Ovary (tissue), 10 donors: ENCODE measurements at places on chromosomes 12 and 14. TPM values are rescaled to one million over a fixed set of nuclear protein-coding genes. Genes with fewer than 3 reads are reported as not detected.

The OR6C2 gene
- total RNA-seq: not detected

The NOS1 gene
- total RNA-seq: 0.10 TPM

The KICS2 gene
- 8.1 TPM for total RNA-seq

The NANOG gene
- total RNA-seq: not detected

The ANKS1B gene
- total RNA-seq: 34.9 TPM

The PPP2R5C gene
- total RNA-seq: 96.6 TPM

The ADSS1 gene
- 2.6 TPM for total RNA-seq

The RTN1 gene
- 1.4 TPM for total RNA-seq

The NTF3 gene
- 9.9 TPM for total RNA-seq

DNA sequence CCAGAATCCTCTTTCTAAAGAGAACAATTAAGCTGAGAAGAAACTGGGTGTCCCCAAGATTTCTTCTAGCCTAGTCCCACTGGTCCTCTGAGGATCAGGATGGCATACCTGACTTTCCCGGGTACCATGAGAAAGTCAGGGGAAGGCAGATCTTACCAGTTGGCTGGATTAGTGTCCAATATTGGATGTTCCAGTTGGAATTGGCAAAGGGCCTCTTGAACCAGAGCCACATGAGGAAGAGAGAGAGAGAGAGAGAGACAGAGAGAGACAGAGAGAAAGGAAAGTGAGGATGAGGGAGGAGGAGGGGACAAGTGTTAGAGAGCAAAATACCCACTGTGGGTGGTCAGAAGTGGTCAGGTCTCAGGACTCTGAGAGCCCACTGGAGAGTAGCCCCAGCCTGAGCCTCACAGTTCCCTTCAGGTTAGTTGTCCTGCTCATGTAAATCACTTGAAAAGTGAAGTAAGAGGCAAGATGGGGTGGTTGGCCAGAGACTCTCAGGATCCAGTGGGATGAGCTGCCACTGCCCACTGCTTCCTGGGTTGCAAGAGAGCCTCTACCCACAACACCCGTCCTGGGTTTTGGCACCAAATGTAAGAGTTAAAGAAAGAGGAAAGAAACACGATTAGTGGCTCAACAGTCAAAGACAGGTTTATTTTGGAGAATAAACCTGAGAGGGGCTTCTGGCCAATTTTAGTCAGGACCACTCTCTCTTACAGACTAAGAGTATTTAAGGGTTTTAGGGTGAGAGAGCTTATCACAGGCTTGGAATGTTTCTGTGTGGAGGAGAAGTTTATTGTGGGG, 28.4 kb upstream of the A2M start:
- DNase-seq: no peak

- DNase-seq: no peak
Measured at GRCh38 chr12:116133149-116133548, 144.3 kb downstream of the MED13L start.

GRCh38 chr12:50505675-50506530, 1.1 kb downstream of the DIP2B start:
- no peak for DNase-seq

GRCh38 chr12:8058506-8058905, 7.7 kb downstream of the C3AR1 start:
- DNase-seq: no peak

DNA sequence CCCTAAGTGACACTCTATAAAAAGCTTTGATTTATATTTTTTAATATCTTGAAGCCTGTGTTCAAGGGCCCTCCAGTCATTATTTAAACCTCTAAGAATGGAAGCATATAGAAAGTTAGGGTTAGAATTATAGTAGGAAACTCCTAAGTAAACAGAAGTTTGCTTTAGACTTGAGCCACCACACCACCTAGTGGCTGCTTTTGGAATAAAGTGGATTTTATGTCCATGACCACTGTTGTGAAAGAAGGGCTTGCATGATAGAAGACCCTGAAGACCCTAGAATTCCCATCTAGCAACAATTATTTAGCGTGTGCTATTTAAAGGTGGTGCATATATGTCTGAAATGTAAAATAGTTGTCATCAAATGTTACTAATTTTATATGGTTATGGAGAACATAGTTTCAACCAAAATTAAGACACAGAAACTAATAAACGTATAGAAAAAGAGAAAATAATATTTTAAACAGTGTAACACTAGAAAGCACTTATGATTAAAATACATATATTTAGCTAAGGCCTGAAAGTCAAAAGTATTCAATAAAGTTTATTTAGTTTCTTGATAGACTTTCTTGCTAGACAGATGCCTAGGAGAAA, 21.3 kb downstream of the LRRIQ1 start:
- no peak for DNase-seq

DNA sequence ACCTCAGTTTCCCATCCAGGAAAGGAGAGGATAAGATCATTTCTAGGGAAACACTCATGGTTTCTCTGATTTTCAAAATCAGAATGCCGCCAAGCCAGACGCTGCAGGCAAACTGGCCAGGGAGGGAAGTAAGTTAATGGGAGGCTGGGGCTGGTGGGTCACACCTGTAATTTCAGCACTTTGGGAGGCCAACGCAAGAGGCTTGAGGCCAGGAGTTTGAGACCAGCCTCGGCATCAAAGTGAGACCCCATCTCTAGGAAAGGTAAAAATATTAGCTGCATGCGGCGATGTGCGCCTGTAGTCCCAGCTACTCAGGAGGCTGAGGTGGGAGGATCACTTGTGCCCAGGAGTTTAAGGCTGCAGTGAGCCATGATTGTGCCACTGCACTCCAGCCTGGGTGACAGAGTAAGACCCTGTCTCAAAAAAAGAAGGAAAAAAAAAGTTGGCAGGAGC, 587 bp downstream of the SELPLG start:
- no peak for DNase-seq

GRCh38 chr14:71113376-71113775, 206.1 kb downstream of the PCNX1 start:
- no peak for DNase-seq

- no peak for DNase-seq
Measured at GRCh38 chr12:62214846-62215245, 45.4 kb upstream of the USP15 start.

DNA sequence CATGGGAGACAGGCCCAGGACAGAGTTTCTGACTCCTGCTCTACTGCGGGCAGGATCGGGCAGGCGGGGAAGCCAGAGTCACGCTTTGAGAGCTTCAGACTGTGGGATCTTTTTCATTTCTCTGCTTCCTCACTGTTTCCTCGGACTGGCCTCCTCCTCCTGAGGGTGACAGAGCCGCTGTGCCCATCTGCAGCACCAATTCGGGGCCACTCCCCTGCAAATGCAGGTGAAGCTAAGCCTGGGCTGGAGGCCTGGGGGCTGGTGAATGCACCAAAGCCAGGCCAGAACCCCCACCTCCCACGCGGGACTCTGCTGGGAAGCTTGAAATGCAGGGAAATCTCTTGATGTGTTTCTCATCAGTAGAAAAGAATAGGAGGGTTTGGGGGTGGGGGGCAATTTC, 77.5 kb downstream of the FOXN3 start:
- DNase-seq: no peak

DNA sequence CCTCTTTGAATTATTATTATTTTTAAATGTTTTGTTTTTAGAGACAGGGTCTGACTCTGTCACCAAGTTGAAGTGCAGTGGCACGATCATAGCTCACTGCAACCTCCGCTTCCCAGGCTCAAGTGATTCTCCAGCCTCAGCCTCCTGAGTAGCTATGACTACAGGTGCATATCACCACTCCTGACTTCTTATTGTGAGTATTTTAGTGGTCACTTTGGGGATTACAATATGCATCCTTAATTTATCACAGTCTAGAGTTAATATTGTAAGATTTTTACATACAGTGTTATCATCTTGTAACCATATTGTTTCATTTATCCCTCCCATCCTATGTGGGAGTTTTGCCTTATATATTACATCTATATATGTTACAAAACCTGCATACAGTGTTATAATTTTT, 13.4 kb downstream of the FGF23 start:
- DNase-seq: no peak

DNA sequence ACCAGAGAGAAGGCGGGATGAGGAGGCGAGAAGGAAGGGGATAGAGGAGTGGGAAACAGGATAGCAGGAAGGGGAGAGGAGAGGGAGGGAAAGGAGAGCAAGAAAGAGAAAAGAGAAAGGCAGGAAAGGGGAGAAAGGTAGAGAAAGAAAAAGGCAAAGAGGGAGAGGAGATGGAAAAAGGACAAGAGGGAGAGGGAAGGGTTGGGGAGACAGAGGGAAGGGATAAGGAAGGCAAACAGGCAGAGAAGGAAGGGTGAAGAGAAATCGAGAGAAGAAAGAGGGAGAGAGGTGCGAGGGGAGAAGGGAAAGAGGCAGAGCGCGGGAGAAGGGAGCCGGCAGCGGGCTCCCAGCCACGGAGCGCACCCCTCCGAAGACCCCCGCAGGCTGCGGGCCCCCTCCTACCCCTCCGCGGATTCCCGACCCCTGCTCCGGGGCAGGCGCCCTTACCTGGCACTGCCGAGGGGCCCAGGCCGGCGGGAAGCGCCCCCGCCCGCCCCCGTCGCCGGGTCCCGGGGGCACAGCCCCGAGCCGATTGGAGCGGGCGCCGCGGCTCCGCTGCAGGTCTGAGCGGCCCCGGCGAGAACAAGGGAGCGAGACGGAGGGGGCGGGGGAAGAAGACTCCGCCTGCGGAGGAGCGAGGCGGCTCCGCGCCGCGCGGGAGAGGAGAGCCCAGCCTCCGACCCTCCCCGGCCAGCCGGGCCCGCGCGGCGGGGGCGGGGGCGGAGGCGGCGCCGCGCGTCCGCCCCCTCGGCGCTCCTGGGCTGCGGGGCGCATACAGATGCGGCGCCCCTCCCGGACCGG, at the start of gene CDH24:
Gene CDH24, minus strand, starts transcription at position 565 of the 801 bp plus-strand sequence. CDS start 1,787 bp downstream, outside the sequence.
- peak; percentile 81 for DNase-seq

DNA sequence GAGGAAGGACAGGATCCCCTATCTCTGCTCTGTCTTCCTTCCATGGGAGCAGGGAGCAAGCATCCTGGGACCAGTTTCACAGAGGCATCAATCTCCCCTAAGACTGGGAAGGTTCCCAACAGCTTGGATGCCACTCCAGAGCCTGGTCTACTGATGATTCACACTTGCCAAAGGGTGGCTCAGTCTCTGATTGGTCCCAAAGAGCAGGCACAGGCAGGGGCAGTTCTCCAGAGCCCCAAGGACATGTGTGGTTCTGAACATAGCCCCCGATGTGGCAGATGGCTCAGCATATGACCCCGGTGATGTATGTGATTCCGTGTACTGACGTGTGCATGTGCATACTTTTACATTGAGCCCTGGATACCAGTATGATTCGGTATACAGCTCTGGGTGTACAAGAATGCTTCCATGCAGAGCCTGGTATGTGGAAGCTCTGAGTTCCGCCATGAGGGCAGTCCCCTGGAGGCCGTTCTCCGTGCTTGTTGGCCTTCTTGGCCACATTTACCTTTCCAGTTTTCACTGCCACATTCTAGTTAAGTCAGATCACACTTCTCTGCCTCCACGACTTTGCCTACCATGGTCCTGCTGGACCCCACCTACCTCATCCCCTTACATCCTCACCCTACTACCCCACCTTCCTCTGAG, 21.2 kb downstream of the ITGA7 start:
- DNase-seq: no peak

DNA sequence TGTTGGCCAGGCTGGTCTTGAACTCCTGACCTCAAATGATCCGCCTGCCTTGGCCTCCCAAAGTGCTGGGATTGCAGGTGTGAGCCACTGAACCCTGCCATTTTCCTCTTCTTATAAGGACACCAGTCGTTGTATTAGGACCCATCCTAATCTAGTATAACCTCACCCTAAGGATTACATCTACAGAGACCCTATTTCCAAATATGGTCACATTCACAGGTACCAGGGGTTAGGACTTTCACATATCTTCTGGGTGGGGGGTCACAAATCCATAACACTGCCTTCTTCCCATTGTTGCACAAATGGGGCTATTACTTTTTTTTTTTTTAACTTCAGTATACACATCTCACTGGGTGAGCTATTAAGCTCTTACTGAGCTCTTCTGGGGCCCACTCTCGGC, 38.6 kb downstream of the ARF6 start:
- DNase-seq: no peak

DNA sequence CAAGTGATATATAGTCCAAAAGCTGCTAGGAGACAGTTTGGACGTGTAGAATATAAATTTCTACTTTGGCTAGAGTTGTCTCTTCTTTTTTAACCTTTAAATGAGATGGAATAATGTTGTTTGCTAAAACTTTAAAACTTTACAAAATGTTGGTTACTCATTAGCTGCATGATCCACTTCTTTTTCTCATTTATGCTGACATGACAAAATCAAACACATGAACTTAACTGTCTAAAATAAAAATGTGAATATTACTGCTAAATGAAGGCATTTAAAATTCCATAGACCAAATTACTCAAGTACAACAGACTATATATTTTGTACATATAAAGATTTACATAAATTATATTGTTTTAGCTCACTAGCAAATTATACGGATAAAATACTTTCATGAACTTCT, 135.9 kb upstream of the ABCD2 start:
- DNase-seq: no peak

DNA sequence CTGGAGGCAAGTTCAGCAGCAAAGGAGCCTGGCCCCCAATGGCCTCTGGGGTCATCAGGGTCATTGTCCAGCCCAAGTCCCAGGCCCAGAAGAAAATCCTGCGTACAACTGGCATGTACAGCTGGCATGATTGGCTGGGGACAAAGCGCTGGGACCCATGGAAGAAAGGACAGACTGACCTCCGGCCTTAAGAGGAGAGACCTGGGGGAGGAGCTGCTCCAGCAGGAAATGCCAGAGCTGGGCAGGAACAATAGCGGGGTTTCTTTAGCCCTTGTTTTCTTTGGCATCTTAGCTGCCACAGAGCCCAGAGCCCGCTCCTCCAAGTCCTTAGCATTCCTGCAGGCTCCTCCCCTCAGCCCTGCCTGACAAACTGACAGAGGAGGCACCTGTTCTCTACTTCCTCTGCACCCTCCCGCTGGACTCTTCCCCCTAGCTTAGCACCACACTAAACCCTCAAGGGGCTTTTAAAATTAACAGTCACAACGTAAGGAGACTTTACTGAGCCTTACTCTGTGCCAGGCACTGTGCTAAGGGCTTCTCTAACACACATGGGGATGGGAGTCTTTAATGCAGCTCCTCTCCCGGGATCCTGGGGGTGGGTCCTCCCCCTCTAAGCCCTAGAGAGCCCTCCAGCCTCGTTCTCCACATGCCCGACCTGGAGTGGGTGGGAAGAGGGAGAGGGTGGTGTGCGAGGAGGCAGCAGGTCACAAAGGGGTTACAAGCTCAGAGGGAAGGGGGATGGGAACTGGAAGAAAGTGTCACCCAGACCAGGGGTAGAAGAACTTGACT, 1.8 kb upstream of the AQP5 start:
- DNase-seq: no peak

DNA sequence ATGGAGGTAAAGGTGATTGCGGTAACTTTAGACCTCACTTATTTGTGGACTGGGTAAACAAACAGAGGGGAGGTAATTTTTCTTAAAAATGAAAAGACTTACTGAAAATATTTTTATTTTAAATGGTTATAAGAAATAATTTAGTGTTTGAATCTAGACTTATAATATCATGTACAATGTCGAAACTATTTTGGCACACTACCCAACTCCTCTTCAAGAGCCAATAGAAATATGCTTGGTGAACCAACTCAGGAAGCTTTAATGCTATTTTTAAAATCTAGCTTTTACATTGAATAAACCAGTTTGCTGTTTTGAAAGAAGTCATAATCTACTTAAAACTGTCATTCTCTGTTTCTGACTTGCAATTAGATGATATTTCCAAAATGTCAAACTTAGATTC, 175.8 kb upstream of the NPAS3 start:
- DNase-seq: no peak
